Pancreas (tissue), 10 donors: ENCODE measurements at places on chromosomes 7 and 10. TPM values are rescaled to one million over a fixed set of nuclear protein-coding genes. Genes with fewer than 3 reads are reported as not detected.

The WDFY4 gene
- total RNA-seq: 8.4 TPM

DNA sequence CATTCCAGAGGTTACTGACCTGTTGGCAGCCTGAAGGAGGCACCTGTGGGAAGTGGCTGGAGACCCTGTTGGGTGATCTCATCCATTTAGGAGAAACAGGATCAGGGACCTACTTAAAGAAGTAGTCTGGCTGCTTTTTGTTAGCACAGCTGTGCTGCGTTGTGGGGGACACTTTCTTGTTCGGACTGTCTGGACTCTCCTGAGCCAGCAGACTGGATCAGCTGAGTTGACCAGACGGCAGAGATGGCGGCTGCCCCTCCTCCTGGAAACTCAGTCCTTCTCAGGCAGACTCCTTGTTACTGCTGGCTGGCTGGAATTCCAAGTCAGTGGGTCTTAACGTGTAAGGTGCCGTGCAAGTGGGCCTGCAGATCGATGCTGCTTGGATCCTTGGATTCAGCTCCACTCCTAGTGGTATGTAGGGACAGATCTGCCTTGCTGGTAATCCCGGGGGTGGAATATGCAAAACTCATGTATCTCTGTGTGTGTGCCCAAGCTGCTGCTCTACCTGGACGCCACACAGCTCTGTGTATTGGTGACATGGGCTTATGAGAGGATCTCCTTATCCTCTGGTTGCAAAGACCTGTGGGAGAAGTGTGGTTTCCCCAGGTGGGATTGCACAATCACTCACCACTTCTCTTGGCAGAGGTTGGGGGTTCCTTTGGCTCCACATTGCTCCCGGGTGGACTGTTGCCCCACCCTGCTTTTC lies 87.3 kb downstream of the CCSER2 start:
- peak; percentile 78 for DNase-seq

The C10orf90 gene
- 0.64 TPM for total RNA-seq

The ERLIN1 gene
- total RNA-seq: 11.2 TPM

The GALNT17 gene
- total RNA-seq: 2.0 TPM

DNA sequence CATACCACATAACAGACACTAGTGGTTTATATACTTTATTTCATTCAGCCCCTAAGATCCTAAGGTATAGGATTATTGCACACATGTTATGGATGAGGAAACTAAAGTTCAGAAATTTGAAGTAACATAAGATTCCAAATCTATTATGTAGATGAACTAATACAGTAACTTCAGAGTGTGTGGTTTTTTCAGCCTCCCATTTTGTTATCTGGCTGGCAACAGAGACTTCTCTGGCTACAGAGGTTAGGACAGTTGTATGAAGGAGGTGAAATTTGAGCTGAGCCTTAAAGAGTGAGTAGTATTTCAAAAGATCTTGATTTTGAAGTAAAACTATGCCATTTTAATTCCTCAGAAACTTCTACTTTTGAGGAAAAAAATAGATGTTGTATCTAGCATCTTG lies 125.4 kb downstream of the MAPK8 start:
- no peak for DNase-seq

The TMEM229A gene
- not detected for total RNA-seq

GRCh38 chr7:159148430-159149395 lies 4.0 kb upstream of the VIPR2 start:
- no peak for DNase-seq

- no peak for DNase-seq
Measured at GRCh38 chr10:75611172-75611992, 180.0 kb downstream of the LRMDA start.

The AKR1C3 gene
- total RNA-seq: 16.9 TPM

DNA sequence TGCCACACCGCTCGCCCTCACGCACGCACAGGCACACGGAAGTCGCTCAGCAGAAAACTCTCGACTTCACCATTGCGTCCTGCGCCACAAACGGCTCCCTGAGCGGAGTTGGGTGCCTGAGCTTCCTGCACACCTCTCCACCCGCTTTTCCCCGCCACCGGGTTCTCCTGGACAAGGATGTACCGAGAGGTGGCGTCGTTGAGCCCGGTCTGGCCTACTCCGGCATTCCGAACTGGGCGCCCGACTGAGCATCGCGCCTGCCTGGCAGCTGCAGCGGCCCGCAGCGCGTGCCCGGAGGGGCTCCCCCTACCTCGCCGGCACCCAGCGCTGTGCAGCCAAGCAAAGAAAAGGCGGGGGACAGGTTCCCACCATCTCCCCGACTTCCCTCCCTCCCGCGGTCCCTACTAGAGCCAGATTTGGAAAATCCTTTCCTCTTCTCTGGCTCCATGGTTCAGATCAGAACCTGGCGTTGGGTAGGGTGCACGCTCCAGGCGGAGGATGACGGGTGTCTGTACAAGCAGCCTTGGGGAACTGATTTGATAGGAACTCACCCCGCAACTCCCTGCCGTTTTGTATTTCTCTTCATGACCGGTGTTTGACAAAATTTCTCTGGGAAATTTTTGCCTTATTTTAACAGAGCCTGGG lies 1.7 kb downstream of the SORCS3 start:
- DNase-seq: peak; percentile 39

The NME8 gene
- total RNA-seq: not detected

The ANKRD30A gene
- 0.09 TPM for total RNA-seq

DNA sequence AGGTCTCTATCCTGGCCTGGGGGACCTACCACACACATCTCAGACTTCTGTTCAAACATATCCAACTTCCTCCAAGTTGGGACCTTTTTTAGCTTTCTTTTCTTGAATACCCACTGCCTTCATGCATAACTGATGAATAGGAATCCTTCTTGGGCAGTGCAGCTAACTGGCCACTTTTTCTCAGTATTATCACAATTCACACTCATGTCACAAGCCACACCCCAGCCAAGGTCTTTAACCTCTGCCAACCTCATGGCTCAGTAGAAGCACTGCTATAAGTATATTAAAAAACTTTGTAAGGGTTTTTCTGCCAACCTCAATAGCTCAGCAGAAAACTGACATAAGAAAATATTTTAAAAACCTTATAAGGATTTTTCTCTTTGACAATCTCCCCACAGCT lies 44.5 kb downstream of the HHEX start:
- no peak for DNase-seq

DNA sequence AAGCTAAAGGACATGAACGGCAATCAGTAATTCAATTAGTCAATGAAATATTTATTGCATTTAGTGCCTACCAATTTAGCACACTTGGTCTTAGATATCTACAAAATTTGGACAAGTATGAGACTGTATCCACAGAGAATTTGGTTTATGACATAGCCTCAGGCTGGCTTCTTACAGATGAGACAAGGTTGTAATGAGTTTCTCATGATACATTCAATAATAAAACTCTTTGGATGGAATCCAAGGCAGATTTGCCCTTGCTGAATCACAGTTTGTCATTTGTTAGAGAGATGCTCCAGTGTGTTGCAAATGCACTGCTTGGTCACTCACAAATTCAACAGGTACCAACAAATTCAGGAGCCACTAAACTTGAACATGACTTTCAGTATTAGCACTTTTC lies 162.5 kb downstream of the GPR37 start:
- no peak for DNase-seq

GRCh38 chr10:113555751-113556150 lies 2.9 kb downstream of the HABP2 start:
- no peak for DNase-seq

DNA sequence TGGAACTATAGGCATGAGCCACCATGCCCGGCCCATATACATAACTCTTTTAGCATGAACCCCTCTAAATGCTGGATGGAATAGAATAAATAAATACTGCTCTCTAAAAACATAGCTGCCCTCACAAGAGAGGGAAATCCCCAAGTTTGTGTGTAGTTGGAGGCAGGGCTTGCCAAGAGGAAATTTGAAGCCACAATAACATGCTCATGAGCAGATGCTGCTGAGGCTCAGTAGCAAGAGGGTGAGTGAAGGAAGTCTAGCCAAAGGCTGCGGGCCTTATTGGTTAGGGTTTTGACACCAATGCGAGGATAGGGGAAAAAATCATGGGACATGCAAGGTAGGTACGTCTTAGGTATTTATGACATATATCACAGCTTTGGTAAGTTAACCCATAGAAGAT lies 17.3 kb downstream of the TPK1 start:
- DNase-seq: no peak

GRCh38 chr10:110643653-110644597 lies at the start of gene RBM20:
Gene RBM20, plus strand, starts transcription at chr10:110644336. Its CDS starts 119 bp downstream, at chr10:110644455.
- DNase-seq: no peak

The AUTS2 gene
- total RNA-seq: 5.8 TPM

- DNase-seq: no peak
Measured at GRCh38 chr10:129101232-129101980, 365.6 kb upstream of the MGMT start.

GRCh38 chr7:76054123-76055120 lies 6.5 kb downstream of the MDH2 start:
- DNase-seq: no peak

- DNase-seq: peak; percentile 25
Measured at GRCh38 chr7:4706384-4707216, 24.5 kb downstream of the FOXK1 start.

The TMEM236 gene
- 0.84 TPM for total RNA-seq

GRCh38 chr7:25834050-25834449 lies 317.9 kb upstream of the NFE2L3 start:
- DNase-seq: no peak

The WBP1L gene
- total RNA-seq: 13.8 TPM

The MTERF1 gene
- total RNA-seq: 5.6 TPM

GRCh38 chr10:111077479-111077784 lies 603 bp downstream of the ADRA2A start:
- no peak for DNase-seq

The ZNF804B gene
- 1.1 TPM for total RNA-seq

The RARRES2 gene
- total RNA-seq: 408 TPM

DNA sequence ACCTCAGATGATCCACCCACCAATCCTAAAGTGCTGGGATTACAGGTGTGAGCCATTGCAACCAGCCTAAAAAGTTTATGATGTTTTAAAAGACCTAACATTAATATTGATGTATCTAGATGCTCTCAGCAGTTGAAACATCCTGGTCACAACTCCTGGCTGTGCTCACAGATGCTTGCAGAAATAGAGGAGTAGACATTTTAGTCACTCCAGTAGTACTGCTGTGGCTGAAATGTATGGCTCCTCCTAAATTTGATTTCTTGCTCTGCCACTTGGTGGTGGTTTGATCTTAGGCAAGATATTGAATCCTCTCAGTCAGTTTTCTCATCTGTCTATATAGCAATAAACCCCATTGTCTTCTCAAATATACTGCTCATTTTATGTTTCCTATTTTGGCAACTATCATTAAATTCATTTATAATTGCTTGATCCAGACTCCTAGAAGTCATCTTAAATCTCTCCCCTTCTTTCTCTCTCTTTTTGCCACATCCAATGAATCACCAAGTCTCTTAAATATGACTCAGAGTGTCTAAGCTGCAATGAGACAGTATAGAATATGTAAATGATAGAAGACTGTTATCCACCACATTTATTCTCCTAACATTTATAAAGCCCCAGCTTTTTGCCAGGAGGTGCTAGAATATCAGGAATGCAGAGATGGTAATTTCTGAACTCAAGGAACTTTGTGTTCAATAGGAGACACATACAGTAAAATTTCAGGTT lies 78.1 kb upstream of the NRBF2 start:
- DNase-seq: no peak

The STEAP4 gene
- 9.2 TPM for total RNA-seq

- DNase-seq: no peak
Measured at GRCh38 chr10:119783665-119784027, 57.8 kb downstream of the INPP5F start.

DNA sequence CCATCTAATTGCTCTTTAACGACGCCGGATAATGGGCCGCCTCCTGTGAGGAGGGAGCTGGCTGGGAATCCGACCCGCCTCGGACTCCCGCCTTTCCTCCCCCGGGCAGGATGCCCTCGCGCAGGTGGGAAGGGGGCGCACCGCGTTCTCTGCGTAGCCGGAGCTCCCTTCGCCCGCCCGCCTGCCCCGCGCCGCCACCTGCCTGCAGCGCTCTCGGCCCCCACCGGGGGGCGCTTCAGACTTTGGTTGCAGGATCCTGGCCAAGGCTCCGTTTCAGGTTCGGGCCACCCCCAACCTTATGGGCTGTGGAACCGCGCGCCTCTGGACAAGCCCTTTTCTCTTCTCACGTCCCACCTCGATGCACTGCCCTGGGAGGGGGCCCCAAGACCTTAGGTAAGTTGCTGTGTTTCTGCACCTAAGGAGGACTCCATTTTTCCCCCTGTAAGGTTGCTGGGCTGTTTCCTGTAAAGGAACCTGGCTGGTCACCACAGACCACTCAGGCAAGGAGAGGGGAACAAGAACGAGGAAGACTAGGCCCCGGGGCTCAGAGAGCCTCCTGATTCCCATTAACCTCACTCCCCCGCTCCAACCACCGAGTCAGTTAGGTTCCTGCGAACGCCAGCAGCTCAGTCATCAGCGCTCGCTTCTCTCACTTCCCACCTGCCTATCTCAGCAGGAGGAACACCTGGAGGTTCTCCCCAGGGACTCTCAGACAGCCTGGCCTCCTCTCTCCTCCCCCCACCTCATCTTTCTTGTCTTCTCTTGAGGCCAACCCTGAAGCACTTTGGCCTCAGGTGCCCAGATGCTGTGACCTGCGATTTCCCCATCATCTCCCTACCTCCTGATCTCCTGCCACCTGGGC lies 11.3 kb upstream of the KAZALD1 start:
- DNase-seq: peak; percentile 82

GRCh38 chr7:73885975-73886798 lies 25.2 kb downstream of the TMEM270 start:
- no peak for DNase-seq

DNA sequence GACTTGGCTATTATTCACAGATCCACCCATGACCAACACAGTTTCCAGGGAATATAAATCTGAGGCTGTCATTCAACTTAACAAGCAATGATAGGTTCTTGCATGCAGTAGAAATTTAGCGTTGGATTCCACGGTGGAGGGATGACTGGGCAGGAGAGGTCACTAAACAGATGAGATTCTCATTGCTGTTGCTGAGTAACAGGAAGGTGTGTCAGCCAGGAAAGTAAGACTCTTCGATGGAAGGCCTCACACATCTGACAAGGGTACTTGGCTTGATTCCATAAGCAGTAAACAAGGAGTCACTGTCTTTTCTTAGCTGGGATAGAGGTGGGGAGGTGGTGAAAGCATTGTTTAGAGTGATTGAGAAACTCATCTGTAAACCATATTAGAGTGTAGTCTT lies 1152.0 kb downstream of the SORCS3 start:
- no peak for DNase-seq
